ENCODE measurements at places on chromosomes 12 and 14.

DNA sequence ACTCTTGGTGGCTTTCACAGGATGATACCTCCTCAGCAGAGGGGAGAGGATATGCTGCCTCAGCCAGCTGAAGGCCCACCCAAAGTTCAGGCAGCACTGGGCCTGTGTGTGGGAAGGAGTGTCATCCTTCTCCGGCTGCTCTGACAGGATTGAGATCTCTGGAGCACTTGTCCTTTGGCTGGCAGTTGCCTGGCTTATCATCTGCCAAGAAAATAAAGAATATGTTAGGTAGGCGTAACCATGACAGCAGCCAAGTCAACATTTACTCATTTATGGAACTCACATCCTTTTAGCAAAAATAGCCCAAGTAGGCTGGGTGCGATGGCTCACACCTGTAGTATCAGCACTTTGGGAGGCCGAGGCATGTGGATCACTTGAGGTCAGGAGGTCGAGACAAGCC lies 68.5 kb downstream of the PPFIBP1 start:
- DNase-seq, result no peak

GRCh38 chr12:26817183-26817591 lies 15.8 kb downstream of the ITPR2 start:
- no peak for DNase-seq

- no peak for DNase-seq
These were observed 47.1 kb downstream of the FBRSL1 start for GRCh38 chr12:132537049-132537448.

- DNase-seq, result no peak
These were observed 18.0 kb downstream of the GALNT6 start for GRCh38 chr12:51373187-51373586.

DNA sequence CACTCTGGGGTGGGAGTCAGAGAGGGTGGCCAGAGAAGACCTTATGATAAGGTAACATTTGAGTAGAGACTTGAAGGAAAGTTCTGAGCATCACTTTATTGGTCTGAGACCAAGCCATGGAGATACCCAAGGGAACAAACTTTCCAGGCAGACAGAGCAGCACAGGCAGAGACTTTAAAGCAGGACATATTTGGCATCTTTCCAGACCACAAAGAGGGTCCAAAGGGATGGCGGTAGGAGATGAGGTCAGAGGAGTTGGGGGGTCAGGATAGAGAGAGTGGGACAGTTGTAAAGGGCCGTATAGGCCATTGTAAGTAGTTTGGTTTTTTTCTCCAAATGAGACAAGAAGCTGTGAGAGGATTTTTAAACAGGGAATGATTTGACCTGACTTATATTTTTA lies 344.4 kb downstream of the SEC23A start:
- DNase-seq, result no peak

GRCh38 chr14:56744016-56744415 lies 66.3 kb downstream of the OTX2 start:
- DNase-seq, result no peak

Measured in suprapubic skin (tissue), 4 donors.